ENCODE measurements at places on chromosomes 3 and 15.

- no peak for DNase-seq
Observed at GRCh38 chr3:114538211-114538610, 244.4 kb downstream of the TIGIT start.

DNA sequence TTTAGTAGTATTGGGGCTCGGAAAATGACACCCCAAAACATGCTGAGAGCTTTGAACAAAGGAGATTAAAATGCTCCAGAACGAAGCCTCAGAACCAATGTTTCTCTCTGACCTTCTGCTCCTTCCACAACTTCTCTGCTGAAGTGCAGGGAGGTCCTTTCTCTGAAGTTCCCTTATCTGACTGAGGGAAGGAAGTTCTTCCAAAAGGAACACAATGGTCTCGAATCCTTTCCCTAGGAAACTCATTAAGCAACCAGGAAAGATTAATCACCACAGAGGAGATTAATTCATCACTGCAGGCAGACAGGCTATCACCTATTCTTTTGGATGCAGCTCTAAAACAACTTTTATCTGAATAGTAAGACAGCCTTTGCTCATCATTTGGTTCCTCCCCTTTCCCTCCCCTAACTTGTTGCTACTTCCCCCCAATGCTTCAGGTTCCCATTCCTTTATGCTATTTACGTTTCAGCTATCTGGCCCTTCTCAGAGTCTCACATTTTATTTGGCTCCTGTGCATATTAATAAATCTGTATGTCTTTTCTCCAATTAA, 18.2 kb upstream of the WDR49 start:
- DNase-seq, result no peak

- no peak for DNase-seq
Observed at GRCh38 chr15:23616536-23616935, 31.1 kb downstream of the MAGEL2 start.

GRCh38 chr3:86743233-86743632, 247.7 kb downstream of the VGLL3 start:
- no peak for DNase-seq

DNA sequence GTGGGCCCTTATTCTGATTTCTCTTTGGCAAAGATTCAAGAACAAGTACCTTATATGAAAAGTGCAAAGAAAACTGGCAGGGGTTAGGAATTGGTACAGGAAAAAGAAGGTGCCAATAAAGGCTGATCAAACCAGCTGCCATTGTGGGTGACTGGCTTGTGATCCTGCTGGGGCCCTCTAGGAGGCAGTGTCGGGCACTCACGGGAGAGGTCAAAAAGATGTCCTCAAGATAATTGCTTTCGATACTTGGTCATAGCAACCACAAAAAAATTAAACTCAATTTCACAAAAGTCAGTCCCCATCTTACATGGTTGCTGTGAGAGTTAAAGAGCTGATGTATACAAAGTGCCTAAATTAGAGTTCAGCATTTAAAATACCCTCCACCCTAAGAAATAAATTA, 31.0 kb upstream of the CAV3 start:
- no peak for DNase-seq

GRCh38 chr15:93028111-93028631, 60.8 kb downstream of the RGMA start:
- DNase-seq, result no peak

- DNase-seq, result no peak
Observed at GRCh38 chr3:31747785-31748184, 215.1 kb downstream of the STT3B start.

- DNase-seq, result no peak
Observed at GRCh38 chr15:89614164-89614563, 38.9 kb downstream of the TICRR start.

- no peak for DNase-seq
Observed at GRCh38 chr3:194351080-194351672, at the start of gene CPN2. TSS of gene CPN2 (minus strand) at chr3:194351328. CDS start at chr3:194342702, 8,626 bp downstream.

DNA sequence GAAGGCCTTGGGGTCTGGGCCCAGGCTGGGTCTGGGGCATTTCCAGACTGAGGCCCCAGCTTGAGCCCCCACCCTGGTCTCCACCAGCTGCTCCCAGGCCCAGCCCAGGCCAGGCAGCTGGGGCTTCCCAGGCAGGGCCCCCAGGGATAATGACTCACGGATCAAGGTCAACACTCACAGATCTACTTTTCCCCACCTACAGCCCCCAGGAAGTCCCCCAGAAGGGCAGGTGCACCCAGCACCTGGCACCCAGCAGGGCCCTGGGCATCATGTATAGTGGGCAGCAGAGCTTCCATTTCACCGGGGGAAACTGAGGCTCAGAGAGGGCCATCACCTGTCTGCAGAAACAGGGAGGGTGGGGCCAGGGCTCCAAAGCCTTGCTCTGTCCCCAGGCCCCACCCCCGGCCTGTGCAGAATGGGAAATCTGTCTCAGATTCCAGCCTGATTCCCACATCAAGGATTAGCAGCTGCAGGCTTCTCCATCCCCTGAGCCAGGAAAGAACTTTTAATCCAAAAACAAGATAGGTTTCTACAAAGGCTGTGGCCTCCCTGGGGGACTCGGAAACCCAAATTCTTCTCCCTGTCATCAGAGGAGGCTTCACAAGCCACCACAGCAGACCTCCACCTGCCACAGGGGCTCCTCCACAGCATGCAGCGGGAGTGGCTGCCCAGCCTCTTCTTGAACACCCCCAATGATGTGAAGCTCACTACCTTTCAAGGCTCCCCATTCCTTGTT, 49.8 kb downstream of the IQSEC1 start:
- no peak for DNase-seq
